Foreskin melanocyte (primary cell): ENCODE measurements at places on chromosomes 7 and 10.

DNA sequence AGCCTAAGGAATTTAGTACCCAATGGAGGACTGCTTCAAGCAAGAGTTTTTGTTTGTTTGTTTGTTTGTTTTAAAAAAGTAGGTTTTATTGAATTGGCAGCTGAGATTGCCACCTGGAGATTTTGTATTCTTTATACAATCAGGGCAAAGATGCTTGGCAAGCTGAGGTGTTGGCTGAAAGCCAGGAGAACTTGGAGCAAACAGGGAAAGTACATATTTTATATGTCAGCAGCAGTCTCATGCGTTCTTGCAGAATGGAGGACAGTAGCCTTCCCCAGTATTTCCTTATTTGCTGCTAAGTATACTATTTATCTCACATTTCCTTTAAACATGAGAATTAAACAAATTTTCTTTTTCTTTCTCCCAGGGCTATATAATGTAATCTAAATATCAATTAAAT, 22.6 kb upstream of the ICA1 start:
- no peak for DNase-seq

GRCh38 chr7:133108023-133108422, 26.1 kb upstream of the CHCHD3 start:
- peak; percentile 76 for DNase-seq

DNA sequence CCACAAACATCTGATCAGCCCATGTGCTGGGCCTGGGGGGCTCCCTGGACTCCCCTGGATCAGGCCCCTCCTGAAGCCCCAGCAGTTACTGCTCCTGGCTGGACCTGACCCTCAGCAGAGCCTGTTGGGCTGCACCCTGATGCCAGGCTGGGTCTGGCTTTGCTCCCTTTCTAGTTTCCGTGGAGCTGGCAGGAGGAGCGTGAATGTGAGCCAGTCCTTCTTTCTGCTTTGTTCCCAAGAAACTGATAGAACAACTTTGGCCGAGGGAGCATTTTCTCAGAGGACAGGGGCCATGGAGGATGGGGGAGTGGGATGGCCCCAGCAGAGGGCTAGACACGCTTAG, 128.2 kb downstream of the NEURL1 start:
- DNase-seq = no peak

DNA sequence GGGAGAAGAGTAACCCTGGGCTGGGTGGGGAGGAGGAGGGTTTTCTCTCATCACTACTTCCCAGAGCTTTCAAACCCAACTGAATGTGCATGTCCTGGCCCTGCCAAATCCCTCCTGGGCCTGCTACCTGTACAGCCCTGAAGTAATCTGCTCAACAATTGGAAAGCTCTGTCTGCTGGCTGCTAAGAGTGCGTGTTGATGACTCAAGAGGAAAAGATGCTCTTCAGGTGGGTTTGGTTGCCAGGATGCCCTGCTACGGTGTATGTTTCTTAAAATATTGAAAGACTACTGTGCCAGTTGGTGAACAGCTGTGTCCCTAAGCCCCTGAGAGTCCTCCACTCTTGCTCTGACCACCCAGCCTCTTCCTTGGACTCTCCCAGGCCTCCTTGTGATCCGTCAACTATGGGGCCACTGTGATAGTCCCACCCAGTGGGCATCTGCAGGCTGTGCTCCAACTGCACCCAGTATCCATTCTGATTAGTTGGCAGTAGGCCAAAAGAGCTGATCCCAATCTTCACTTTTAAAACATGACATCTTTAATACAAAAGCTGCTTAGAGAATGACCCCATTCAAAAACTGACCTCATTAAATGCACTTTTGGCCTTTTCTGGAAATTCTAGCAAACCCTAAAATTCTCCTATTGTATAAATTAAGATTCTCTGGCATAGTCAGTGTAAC, 85.6 kb downstream of the AOAH start:
- DNase-seq = no peak

- no peak for DNase-seq
Measured at GRCh38 chr7:44368455-44368854, 43.1 kb upstream of the CAMK2B start.

GRCh38 chr10:13440185-13441061, 88.4 kb downstream of the BEND7 start:
- DNase-seq = peak; percentile 20

DNA sequence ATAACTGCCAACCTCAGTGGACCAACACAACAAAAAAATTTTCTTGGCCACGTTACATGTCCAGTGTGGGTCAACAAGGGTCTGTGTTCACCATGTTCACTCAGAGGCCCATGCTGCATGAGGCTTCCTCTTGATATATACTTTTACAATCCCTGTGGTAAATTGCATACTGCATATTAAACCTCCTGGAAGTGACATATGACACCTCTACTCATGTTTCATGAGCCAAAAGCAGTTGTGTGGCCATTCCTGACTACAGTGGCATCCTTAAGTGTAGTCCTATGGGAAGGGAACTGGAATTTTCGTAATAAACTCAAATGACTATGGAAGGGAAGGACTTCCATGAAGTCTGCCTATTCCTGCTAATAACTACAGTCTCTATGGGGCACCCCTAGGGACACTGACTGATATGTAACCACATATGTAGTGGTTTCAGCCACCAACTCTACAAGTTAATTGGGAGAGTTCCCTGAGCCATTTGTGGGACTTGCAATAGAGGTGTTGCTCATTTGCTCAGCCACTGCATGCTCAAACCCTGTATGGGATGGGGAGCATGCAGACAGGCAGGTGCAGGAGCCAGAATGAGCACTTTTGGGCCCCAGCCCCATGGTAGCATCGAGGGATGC, 9.7 kb downstream of the DYNC1I1 start:
- DNase-seq = no peak

GRCh38 chr10:97323501-97323900, 4.4 kb downstream of the FRAT1 start:
- DNase-seq = no peak

DNA sequence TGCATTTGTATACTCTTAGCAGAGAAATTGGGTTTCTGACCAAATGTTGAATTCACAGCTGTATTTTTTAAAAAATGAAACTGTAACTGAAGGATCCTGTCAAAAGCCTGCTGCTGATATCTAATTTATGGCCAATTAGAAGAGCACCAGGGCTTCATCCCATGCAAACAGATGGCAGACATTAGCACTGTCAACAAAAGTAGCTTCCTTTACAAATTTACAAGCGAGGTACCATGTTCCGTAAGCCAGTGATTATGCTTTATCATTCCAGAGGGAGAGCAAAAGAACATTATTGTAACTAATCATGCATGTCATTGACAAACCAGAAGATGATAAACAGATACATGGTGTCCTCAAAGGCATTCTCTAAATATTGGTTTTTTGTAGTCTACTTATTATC, 177.2 kb upstream of the DKK1 start:
- no peak for DNase-seq

GRCh38 chr7:141945356-141945755, 1.4 kb downstream of the CLEC5A start:
- no peak for DNase-seq

DNA sequence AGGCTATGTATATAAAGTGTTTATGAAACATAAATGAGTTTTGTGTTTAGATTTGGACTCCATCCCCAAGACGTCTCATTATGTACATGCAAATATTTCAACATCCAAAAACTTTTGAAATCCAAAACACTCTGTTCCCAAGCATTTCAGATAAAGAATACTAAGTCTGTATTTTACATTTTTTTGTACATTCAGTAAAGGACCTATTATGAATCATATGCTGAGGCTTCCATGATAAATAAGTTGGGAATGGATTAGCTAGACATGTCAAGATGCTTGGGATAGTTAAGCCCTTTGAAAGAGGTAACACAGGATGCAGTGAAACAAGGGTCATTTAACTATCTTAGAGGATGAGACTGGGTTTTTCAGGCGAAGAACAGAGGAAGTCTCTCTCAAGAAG, 262.9 kb downstream of the SNX13 start:
- DNase-seq = no peak

DNA sequence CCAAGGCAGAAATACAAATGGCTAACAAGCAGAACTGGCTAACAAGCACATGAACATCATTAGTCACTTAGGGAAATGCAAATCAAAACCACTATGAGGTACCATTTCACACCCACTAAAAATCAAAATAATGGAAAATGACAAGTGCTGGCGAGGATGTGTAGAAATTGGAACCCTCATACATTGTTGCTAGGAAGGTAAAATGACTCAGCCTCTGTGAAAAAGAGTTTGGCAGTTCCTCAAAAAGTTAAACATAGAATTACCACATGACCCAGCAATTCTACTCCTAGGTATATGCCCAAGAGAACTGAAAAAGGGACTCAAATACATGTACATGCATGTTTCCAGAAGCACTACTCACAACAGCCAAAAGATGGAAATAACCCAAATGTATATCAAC, 52.8 kb upstream of the ANAPC16 start:
- no peak for DNase-seq

- DNase-seq = no peak
Measured at GRCh38 chr10:113357681-113358300, 195.1 kb upstream of the HABP2 start.

DNA sequence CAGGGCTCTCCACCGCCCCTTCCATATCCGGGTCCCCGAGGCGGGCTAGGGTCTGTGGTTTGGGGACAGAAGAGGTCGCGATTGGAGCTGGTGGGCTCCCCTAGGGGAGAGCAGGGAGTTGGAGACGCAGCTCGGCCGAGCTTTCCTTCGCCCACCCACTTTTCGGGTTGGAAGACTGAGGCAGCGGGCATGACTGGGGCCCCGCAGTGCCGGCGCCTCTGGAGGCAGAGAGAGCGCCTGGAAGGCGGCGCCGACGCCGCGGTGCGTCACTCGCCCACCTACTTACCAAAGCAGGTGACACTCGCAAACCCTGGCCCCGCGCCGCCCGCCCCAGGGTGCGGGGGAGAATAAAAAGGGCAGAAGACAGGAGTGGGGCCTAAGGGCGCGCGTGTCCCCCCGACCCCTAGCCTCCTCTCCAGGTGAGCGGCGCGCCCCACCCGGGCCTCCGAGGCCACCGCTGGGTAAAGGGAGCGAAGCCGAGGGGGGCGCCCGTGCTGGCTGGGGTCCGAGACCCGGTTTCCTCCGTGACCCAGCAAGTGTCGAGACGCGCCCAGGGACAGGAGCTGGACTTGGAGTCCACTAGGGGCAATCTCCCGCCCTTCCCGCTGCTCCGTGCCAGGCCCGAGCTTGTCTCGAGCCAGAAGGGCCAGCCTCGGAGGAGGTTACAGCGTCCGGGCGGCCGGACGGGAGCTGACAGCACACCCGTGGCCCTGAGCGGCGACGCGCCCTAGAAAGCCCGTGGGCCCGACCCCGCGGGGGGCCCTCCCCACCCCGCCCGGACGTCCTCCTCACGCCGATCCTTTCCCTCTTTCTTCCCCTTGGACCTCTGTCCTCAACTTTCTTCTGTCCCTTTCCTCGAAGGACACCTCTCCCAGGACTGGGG, 34.4 kb upstream of the GRID1 start:
- DNase-seq = peak; percentile 46

DNA sequence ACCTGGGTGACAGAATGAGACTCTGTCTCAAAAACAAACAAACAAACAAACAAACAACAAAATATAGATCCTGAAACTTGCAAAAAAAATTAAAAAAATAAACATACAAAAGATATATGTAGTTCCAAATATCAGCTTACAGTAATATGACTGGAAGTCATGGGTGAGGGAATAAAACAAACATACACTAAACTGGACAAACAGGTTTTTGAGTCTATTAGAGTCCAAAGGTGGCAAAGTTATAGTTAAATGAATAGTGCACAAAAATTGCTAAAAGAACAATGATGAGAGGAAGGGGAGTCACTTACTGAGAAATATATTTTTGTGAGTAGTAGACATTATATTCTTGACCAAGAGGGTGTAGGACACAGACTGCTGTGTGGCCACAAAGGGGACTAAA, 16.7 kb upstream of the RSBN1L start:
- no peak for DNase-seq

DNA sequence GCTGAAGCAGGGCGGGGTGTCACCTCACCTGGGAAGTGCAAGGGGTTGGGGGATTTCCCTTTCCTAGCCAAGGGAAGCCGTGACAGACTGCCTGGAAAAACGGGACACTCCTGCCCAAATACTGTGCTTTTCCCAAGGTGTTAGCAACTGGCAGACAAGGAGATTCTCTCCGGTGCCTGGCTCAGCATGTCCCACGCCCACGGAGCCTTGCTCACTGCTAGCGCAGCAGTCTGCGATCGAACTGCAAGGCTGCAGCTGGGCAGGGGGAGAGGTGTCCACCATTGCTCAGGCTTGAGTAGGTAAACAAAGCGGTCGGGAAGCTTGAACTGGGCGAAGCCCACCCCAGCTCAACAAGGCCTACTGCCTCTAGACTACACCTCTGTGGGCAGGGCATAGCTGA, 80.9 kb upstream of the DNAJB12 start:
- DNase-seq = no peak

- DNase-seq = no peak
Measured at GRCh38 chr7:154676422-154677073, 326.4 kb downstream of the PAXIP1 start.

DNA sequence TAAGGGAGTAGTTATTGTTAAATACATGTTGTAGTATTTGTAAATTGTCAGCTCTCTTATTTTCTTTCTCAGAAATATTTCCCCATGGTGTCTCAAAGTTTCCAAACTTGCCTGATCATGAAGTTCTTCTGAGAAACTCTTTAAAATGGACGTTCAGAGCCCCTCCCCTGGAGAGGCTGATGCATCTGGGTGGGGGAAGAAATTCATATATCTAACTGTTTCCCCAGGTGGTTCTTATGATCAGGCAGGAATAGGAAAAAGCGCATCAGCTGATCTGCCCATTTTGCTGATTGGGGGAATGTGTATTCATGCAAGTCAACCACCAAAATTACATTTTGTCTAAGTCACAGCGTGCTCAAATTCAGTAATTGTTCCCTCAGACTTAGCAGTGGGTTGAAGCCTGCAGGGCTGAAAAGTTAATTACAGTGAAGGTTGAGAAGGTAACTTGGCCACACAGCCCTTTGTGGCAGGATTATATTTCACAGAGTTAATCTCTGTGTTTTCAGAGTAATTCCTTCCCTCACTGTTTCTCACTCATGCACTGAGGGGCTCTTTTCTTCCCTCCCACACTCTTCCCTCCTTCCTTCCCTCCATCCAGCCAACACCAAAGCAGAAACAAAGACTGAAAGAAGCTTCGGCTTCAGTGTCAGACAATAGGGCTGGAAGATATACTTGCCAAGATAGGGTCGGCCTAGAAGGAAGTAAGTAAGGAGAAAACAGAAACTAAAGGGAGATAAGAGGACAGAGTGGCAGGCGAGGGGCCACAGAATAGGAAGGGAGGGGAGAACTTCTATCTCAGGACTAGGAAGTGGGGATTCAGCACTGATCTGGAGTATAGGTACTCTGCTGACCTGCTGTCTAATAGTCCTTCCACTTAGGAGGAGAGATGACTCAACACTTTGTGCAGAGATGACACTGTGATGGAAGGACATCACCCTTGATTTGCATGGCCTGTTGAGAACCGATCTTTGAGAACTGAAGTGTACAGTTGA, 50.5 kb upstream of the STARD3NL start:
- no peak for DNase-seq

- DNase-seq = no peak
Measured at GRCh38 chr7:100040575-100040974, 9.0 kb upstream of the ZSCAN21 start.

GRCh38 chr10:78655979-78656378, 412.8 kb upstream of the ZMIZ1 start:
- no peak for DNase-seq
